T-helper 17 cell (primary cell): ENCODE measurements at places on chromosomes 5 and 9.

- no peak for DNase-seq
These were observed 105.3 kb upstream of the RETREG1 start for GRCh38 chr5:16722097-16722495.

GRCh38 chr9:131402073-131402472 is 8.2 kb downstream of the PRRC2B start:
- DNase-seq = no peak

GRCh38 chr9:132732326-132733259 is 62.3 kb downstream of the GTF3C4 start:
- no peak for DNase-seq

DNA sequence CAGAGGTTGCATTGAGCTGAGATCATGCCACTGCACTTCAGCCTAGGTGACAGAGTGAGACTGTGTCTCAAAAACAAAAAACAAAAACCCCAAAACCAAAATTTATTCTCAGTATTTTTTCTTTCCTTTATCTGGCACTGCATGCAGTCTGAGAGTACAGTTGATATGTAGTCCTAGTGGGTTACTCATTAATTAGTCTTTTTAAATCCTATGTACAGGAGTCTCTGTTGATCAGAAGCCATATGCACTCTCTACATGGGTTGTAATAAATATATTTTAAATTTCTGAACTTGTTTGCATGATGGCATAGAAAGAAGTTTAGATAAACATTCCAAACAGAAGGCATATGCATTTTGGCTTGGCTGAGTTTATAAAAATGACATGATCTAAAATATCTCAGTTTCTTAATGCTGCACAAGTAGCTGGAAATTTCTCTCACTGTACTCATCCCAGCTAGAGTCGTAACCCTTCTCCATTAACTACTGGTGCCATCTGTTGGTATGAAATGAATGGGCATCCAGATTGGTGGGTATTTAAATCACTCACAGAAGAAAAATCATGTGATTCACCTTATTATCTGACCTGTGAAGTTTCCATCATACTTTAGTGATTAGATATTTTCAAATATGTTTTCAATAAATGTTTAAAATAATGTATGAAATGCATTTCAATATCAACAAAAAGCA is 284.8 kb downstream of the CTNND2 start:
- DNase-seq = no peak

GRCh38 chr5:36443941-36444340 is 142.2 kb upstream of the RANBP3L start:
- DNase-seq = no peak

DNA sequence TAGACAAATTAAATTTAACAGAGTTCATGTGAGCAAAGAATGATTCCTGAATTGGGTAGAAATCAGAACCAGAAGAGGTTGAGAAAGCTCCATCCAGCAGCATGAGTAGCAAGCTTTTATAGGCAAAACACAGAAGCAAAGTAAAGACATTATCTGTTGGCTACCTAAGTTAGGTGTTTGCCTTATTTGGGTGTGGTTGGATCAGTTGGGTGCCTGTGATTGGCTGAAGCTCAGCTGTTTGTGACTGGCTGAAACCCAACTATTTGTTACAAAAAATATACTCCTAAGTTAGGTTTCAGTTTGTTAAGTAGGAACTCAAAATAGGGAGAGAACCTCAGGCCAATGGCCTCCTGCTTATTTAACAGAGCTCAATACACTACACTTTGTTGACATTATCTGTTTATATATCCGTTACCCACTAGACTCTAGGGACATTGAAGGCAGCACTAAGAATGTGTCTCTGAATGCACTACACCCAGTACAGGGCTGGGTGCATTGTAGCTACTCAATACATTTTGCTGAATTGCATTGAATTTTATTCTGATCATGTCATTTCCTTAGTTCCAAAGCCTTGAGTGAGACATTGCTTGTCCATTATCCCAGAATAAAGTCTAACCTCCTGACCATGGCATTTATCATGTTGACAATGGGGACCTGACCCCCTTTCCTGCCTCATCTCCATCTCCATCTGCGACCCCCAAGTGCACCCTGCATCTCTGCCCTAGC is 98.7 kb downstream of the CCDC192 start:
- DNase-seq = no peak

- DNase-seq = no peak
These were observed 37.3 kb downstream of the PROP1 start for GRCh38 chr5:177958696-177959095.

DNA sequence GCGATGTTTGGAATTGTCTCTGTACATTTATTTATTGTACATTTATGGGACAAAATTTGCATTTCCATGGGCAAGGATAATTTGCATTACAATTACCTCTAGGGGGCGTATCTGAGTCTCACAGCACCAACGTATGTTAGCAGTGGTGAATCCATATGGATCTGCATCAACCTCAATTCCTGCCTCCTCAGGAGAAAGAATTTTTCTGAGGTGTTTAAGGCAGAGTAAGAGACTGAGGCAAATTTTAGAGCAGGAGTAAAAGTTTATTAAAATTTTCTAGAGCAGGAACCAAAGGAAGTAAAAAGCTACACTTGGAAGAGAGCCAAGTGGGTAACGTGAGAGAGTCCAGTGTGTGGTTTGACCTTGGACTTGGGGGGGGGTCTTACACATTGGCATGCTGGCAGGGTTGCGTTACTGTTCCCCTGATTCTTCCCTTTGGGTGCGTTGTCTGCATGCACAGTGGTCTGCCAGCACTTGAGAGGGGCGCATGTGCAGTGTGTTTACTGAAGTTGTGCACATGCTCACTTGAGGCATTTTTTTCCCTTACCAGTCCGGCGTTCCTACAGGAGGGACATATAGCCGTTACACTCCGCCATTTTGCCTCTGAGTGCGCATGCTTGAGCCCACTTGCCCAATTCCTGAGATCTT is 21.0 kb upstream of the RAB14 start:
- DNase-seq = no peak

GRCh38 chr5:163460562-163461171 is at the start of gene HMMR:
Gene HMMR (plus strand): TSS chr5:163460632. CDS start chr5:163460693, 61 bp downstream.
- no peak for DNase-seq

DNA sequence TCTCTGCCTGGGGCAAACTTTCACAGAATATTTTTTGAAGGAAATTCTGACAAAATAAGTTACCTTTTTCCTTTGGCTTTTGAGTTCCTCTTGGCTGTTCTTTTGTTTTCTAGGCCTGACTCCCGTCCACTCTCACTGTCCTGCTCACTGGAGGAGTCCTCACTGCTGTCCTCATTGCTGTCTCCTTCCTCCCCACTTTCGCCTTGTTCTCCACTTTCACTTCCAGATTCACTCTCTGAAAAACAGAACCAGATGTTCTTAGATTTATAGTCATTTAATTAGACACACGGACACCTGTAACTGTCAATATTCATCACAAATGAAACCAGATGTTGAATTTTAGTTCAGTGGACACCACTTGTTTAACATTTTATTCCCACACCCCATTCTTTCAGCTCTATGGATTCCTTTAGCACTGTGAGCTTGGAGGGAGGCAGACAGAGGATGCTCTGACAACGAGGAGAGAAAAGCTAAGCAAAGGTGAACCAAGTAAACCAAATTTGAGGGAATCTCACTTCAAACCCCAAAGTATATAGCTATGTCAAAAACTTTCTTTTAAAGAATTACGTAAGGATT is 180.7 kb downstream of the AP3B1 start:
- DNase-seq = no peak

DNA sequence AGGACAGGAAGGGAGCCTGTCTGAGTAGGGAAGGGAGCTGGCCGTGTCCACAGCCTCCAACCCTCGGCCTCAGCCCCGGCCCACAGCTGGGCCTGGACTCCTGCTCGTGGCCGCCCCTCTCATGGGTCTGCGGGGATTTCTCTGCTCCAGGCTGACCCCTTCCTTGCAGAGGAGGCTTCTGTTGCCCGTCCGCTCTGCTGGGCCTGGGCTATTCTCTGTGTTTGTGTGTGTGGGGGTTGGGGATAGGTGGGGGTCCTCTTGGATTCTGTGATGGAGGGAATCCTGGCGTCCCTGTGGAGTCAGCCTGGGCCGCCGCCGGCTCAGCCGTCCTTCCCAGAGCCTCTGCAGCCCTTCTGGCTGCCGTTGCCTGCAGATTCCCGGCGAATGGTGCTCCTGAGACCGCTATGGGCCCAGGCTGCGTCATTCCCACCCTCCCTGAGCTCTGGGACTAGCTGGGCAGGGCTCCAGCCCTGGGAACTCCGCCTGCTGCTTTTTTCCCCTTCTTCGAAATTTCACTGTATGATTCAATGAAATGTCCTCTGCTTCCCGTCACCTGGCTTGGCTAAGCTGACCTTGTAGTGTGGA is 64.2 kb downstream of the FGF18 start:
- no peak for DNase-seq

DNA sequence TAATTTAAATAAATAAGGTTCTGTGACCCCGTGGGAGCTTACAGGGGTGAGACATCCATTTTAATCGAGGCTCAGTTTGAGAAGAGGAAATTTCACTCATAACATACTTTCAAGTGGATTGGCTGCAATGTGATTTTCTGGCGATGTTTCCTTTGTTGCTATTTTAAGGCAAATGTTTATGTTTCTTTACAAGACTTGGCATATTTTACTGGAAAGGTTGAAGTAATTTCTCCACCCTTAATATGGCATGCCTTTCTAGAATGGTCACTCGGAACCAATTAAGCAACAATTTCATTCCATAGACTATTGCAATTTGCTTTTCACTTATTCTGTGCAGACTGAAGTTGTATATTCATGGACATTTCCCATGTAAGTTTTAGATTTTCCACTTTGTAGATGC is 438.0 kb upstream of the WWC1 start:
- no peak for DNase-seq

GRCh38 chr9:27422279-27422834 is 101.7 kb upstream of the IFNK start:
- DNase-seq = no peak

DNA sequence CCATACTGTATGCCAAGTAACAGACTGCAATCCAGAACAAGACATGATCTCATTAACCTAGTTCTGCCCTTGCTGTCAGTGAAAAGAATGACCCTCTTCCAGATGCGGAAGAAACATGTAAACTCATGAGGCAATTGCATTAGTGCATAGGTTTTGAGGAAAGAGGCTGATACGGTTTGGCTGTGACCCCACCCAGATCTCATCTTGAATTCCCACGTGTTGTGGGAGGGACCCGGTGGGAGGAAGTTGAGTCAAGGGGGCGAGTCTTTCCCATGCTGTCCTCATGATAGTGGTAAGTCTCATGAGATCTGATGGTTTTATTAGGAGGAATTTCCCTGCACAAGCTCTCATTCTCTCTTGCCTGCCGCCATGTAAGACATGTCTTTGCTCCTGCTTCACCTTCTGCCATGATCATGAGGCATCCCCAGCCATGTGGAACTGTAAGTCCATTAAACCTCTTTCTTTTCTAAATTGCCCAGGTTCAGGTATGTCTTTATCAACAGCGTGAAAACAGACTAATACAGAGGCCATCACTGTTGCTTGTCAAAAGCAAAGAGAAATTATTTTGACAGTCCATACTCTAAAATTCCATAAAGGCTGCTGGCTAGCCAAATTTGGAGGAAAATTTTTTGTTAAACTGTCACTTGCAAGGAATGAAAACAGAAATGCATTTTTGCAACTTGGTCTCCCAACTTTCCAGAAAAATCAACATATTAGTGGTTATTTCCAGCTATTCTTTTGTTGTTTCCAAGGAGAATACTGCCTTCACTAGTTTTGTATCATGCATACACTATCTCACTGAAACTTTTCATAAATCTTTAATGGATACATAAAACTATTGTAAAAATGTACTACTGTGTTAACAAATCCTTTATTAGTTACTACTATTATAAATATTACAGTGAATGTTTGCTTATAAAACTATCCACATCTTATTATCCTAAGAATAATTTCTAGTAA is 3.2 kb upstream of the ARL15 start:
- DNase-seq = no peak

- DNase-seq = no peak
These were observed 8.5 kb upstream of the CCDC187 start for GRCh38 chr9:136312436-136312835.

DNA sequence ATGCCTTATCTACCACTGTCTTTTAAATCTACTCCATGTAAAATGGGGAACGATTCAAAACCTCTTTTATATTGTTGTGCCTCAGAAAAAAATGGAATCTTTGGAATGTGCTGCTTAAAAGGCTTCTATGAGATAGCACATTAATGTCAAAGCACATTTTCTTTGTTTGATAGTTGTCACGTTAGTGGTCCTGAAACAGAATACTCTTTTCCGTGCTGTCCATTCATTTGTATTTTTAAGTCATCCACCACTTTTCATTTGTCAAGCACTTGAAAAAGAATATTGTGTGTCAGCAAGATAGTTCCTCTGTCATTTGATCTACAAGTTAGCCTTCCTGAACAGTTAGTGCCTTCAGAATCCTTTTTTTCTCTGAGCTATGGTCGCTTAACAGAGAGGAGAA is 246.9 kb downstream of the MAST4 start:
- no peak for DNase-seq

DNA sequence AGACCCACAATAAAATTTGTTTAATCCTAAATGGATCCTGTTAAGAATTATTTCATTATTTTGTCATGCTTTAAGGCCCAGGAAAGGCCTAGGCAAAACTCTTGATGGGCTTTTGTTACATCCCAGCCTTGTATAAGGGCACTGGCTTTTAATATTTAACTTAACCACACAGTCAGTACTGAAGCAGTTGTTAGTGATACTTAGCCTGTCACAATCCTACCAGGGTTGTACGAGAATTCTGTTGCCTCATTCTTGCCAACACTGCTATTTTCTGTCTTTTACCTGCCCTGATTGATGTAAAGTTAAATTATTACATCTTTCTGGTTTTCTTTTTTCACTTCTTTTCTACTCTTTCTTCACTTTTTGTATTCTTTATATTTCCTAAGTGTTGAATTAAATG is 10.9 kb downstream of the ZNF169 start:
- DNase-seq = no peak

DNA sequence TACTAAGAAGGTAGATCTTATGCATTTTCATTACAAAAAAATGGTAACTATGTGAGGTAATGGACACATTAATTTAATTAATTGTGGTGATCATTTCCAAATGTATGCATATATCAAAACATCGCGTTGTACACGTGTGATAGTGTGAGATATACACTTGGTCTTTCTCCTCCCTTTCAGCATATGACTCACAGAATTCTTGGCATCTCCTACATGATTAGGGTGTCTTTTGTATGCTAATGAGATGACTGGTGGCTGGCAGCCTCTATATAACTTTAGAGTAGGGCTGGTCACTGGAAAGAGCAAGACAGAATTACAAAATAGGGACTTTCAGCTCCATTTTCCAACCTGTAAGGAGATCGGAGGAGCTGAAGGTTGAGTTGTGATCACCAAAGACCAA is 1167.6 kb downstream of the CDH12 start:
- DNase-seq = no peak

- DNase-seq = no peak
These were observed 156.9 kb downstream of the CNTLN start for GRCh38 chr9:17291766-17292165.
